ENCODE measurements at places on chromosomes 12 and 14. TPM values are rescaled to one million over a fixed set of nuclear protein-coding genes. Genes with fewer than 3 reads are reported as not detected.

Gene SRRM4
- polyA plus RNA-seq, result 0.42 TPM

Gene SLC25A47
- not detected for polyA plus RNA-seq

Gene SLCO1B1
- not detected for polyA plus RNA-seq

Gene KRT4
- 0.51 TPM for polyA plus RNA-seq

Gene NGB
- not detected for polyA plus RNA-seq

Gene SERPINA4
- polyA plus RNA-seq, result not detected

Gene HPD
- polyA plus RNA-seq, result 1.1 TPM

Gene ERBB3
- polyA plus RNA-seq, result 2.7 TPM

Gene NID2
- 17.3 TPM for polyA plus RNA-seq

Gene TMEM233
- polyA plus RNA-seq, result 0.08 TPM

Gene SCARB1
- 8.8 TPM for polyA plus RNA-seq

Gene SERPINA9
- not detected for polyA plus RNA-seq

Gene AKAP3
- polyA plus RNA-seq, result 2.1 TPM

Gene ANO4
- 0.10 TPM for polyA plus RNA-seq

Gene KRT6A
- polyA plus RNA-seq, result not detected

Measured in heart left ventricle (tissue), 16 donors.